IMR-90 (cell line): ENCODE measurements at places on chromosomes 4 and X. TPM values are rescaled to one million over a fixed set of nuclear protein-coding genes. Genes with fewer than 3 reads are reported as not detected.

DNA sequence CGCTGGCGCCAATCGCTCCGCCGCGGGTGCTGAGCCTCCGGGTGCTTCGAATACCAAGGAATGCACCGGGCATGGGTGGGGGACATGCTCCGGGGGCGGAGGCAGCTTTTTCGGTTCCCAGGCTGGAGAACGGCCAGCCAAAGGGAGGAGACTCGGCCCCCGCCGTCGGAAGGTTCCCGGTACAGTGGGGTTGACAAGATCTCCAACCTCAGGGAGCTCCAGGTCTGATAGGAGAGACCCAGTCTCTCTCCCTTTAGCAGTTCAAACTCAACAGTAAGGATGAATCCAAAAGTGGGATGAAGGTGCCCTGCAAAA lies 29.1 kb upstream of the BCORL1 start:
- DNase-seq, result no peak

DNA sequence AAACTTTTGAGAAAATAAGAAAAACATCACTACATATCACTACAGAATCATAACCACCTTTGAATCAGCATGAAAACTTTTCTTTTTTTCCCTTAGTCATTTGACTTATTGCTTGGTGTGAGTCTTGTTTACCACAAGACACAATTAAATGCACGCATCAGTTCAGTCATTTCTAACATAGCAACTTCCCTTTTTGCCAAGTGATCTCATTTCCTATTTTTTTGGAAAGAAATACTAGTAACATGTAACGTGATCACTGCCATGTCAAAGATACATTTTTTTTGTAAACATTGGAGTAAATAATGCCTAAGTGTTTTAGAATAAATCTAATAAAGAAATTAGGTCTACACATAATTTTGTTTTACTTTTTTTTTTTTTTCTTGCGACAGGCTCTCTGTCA lies 5.1 kb upstream of the CXCL8 start:
- peak; percentile 79 for DNase-seq

DNA sequence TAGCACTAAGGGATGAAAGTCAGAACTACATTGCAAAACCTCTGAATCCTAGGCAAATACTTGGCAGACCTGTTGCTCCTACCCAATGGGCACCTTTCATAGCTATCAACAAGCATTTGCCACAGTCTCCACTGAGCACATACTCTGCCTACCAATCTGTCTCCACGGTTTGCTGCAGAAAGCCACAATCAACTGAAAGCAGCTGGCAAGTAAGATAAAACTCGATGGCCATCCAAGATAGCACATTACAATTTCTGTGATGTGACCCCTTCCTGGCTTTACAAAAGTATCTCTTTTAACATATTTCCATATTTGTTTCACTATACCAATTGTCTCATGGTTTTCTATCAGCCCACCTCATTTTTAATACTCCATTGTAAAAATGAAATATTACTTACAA lies 1060.5 kb upstream of the INTU start:
- no peak for DNase-seq

GRCh38 chr4:133581996-133582619 lies 433.0 kb downstream of the PCDH10 start:
- no peak for DNase-seq

GRCh38 chr4:14441561-14441960 lies 560.7 kb upstream of the CPEB2 start:
- no peak for DNase-seq

DNA sequence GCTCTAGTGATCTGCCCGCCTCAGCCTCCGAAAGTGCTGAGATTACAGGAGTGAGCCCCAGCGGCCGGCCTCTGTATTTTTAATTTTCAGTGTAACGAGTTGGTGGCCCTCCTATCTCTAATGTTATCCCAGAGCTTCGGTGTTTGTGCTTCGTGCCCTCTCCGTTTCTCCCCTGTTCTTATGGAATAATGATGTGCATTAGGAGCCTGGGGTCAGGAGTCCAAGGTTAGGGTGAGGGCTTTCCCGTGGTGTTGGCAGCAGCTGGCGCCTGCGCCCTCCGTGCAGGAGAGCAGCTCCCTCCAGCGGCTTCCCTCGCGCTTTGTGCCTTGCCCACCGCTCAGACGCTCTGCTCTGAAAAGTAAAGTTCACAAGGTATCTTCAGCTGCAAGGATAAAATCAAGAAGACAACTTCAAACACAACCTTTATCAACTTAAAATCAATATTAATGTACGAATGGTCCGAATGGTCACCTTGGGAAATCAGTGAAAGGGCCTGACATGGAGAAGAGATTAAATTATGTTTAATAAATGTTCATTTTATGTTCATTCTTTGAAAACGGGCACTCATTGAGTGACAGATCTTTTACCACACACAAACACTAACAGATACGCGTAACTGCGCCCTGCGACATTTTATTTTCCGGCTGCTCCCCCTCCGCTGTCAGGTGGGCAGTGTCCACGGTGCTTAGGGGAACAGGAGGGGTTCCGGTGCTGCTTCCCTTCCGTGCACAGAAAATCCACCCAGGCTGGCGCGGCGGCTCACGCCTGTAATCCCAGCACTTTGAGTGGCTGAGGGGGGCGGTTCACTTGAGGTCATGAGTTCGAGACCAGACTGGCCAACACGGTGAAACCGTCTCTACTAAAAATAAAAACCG lies 62.4 kb downstream of the TRAPPC11 start:
- peak; percentile 41 for DNase-seq

- peak; percentile 47 for DNase-seq
These were observed 4.8 kb downstream of the NOP14 start for GRCh38 chr4:2958446-2958845.

DNA sequence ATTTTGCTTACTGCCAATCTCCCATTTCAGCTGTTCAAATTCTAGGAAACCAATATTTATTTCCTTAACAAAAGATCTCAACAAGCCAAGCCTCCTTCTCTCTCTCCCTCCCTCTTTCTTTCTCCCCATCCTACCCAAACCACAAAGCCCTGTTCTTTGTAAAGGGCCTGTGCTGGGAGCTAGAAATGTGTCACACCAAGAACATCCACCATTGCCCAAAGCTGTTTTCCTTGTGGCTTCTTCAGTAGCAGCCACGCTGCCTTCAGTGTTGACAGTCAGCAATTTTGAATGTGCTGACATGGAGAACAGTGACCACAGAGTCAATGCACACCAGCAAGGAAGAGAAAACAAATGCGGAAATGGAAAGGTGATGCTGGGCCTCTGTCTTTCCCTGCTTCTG lies 203.0 kb downstream of the MAML3 start:
- DNase-seq, result no peak

SPRY1 gene
- 1.4 and 1.9 TPM in 2 replicates for total RNA-seq
